ENCODE measurements at places on chromosomes 13 and 19.
A peak's percentile ranks its signal among the peaks of the same experiment; 100 is the strongest.

GRCh38 chr13:87792878-87793277 is 121.7 kb downstream of the SLITRK5 start:
- DNase-seq = no peak

GRCh38 chr19:11269408-11269807 is 7.1 kb upstream of the DOCK6 start:
- no peak for DNase-seq

DNA sequence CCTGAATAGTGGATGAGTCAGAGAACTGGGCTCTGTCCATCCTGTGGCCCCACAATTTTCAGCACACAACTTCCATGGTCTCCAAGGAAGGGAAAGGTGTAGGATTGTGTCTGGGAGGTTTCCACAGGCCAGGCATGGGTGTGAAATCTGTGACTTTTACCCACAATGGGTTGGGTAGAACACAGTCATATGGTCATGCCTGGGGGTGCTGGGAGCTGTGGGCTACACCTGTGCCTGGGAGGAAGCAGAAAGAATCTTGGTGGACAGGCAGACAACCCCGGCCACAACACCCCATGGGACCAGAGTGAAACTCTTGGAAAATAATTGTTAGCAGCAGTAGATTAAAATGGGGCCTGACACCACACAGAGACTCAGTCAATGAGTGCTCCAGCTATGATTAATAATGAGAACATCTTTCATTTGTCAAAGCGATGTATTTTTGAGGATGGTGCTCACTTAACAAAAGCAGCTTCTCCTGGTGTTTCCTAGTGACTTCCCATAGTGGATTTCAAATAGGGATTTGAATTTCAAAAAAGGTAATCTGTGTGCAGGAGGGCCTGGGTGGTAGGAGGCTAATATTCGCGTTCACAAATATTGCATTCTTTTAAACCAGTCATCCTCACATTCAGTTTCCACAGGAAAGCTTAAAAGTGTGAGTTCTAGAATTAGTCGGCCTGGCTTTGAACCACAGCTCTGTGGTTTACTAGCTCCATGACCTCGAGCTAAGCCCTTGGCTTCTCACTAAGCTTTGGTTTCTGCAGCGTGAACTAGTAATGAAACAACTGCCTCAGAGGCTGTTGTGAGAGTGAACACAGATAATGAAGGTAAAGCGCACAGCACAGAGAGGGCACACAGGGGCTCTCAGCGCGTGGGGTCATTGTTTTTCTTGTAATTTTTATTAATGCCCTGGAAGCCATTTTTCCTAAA is 89.3 kb upstream of the UQCRFS1 start:
- no peak for DNase-seq

- no peak for DNase-seq
These were observed 638 bp downstream of the USPL1 start for GRCh38 chr13:30618186-30618929.

GRCh38 chr13:51620165-51620983 is 36.1 kb downstream of the WDFY2 start:
- DNase-seq = no peak

DNA sequence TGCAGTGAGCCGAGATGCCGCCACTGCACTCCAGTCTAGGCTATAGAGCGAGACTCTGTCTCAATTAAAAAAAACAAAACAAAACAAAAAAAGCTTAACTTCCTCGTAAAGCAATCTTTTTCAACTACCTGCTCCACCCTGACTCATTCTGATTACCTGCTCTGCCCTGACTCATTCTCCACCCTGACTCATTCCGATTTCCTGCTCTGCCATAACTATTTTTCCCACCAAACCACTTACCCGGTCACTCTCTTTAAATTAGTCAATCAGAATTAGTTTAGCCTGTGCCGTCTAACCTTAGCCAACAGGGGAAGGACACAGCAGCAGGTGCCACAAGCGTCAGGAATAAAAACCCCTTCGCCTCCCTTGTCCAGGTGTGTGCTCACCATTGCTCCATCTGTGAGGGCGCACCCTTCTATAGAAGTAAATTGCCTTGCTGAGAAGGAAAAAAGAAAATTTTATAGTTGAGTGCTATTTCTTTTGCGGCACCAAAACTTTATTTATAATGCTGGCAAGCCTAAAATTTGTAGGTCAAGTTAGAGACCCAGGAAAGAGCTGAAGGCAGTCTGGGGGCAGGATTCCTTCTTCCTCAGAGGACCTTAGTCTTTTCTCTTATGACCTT is 1.7 kb upstream of the IFT88 start:
- DNase-seq = no peak

DNA sequence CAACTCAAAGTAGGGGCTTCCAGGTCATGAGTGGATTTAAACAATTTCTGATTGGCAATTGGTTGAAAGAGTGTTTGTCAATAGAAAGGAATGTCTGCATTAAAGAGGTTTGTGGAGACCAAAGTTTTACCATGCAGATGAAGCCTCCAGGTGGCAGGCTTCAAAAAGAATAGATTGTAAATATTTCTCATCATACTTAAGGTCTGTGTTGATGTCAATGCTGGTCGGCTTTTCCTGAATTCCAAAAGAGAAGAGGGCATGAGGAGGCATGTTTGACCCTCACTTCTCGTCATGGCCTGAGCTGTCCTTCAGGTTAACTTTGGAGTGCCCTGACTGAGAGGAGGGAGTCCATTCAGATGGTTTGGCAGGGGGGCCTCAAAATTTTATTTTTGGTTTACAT is 125.4 kb upstream of the RFC3 start:
- no peak for DNase-seq

GRCh38 chr19:33667141-33667650 is 45.4 kb downstream of the CHST8 start:
- no peak for DNase-seq

GRCh38 chr19:7618771-7619510 is 10.4 kb downstream of the XAB2 start:
- no peak for DNase-seq

DNA sequence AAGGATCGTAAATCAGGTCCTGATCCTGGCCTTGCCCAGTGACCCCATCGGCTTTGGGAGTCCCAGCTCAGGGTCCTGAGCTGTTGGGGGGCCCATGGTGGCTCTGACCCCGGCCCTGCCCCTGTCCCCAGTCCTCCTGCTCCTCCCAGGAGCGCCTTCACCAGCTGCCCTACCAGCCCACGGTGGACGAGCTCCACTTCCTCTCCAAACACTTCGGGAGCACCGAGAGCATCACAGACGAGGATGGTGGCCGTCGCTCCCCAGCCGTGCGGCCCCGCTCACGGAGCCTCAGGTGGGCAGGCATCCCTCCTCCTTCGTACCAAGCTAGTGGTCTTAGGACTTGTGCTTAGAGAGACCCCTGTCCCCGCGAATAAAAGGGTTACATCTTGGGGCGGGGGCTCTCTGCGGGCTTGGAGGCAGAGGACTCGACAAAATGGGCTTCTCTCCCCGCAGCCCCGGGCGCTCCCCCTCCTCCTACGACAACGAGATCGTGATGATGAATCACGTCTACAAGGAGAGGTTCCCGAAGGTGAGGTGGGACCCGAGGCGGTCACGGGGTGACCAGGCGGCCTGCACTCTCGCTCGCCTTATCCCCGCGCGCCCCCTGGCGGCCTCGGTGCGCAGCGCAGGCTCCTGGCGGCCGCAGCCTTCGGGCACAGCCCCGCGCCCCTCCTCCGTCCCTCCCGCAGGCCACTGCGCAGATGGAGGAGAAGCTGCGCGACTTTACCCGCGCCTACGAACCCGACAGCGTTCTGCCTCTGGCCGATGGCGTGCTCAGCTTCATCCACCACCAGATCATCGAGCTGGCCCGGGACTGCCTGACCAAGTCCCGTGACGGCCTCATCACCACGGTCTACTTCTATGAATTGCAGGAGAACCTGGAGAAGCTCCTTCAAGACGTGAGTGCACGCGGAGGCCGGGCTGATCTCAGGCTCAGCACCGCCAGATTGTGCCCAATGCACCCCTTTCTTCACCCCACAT is 9.1 kb downstream of the MAST1 start:
- peak; percentile 49 for DNase-seq

- no peak for DNase-seq
These were observed 6.8 kb upstream of the SPART start for GRCh38 chr13:36353001-36353400.

DNA sequence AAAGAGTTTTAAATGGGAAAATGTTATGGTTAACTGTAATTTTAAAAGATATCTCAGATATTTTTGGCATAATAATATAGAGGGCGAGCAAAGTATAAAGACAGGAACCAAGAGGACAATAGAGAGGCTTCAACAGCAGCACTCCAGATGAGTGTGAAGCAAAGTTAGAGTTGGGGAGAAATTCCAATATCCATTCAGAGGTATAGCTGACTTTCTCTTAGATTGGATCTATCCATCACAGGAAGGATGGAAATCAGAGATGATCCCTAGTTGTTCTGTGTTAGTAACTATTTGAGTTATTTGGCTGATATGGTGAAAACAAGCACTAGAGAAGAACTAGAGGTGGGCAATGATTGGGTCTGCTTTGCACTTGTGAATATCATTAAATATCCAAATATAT is 786.0 kb upstream of the KLHL1 start:
- DNase-seq = no peak

- no peak for DNase-seq
These were observed 3.7 kb downstream of the TEX29 start for GRCh38 chr13:111323950-111324651.

DNA sequence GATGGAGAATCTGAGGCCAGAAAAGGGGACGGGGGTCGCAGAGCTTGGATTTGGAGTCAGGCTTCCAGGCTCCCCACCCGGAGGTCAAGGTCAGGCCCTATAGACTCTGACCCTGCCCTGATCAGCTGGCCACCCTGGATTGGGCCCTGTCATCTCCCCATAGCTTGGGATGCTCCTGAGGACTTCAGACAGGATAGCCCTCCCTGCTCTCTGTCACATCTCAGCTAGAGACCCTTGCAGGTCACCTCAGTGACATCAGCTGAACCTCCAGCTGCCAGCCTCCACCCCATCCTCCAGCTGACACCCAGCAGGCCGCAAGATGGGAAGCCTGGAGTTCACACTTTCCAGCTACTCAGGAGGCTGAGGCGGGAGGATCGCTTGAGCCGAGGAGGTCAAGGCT is 2.8 kb upstream of the TPM4 start:
- no peak for DNase-seq

- no peak for DNase-seq
These were observed 1.8 kb downstream of the ABHD13 start for GRCh38 chr13:108220041-108220440.

DNA sequence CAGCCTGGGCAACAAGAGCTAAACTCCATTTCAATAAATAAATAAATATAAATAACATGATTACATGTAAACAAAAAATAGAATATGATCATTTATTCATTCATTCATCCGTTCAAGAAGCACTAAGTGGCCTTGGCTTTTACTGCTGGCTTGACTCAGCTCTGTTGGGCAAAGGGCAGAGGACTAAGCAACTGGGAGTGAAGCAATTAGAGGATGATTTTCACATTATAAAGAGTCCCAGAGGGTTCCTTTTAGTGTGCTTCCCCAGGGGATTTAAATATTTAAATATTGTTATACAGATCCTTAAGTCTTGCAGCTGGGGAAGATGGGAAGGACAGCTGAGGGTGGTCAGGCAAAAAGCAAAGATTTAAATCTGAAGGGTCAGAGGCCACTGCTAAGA is 34.9 kb upstream of the FLT1 start:
- no peak for DNase-seq

DNA sequence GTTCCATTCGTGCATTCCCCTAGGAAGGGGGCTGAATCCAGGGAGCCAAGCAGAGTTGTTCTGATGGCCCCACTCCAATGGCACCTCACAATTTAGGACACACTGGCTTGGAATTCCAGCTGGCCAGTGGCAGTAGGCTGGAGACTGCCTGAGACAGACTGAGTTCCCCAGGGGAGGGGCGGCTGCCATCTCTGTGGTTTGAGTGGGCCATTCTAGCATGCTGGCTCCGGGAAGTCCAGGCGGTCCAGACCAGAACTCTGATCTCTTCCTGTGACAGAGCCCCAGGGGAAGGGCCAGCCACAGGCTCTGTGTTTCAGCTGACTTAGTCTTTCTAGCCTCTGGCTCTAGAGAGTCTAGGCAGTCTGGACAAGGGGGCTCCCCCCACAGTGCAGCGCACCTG is 29.5 kb upstream of the SLC7A1 start:
- DNase-seq = no peak

DNA sequence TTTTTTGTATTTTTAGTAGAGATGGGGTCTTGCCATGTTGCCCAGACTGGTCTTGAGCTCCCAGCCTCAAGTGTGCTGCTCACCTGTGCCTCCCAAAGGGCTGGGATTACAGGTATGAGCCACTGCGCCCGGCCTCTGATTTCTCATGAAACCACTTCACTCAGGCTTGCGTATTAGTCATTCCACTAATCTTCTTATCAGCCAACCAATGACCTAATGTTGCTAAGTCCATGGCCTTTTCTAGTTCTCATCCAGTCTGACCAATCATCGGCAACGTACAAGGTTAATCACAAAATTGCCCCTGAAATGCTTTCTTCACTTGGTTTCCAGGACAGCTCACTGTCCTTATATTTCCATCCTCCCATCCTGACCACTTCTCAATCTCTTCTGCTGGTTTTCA is 605.3 kb upstream of the SLC10A2 start:
- no peak for DNase-seq

- no peak for DNase-seq
These were observed 293.6 kb downstream of the DNAJC15 start for GRCh38 chr13:43316946-43317353.

DNA sequence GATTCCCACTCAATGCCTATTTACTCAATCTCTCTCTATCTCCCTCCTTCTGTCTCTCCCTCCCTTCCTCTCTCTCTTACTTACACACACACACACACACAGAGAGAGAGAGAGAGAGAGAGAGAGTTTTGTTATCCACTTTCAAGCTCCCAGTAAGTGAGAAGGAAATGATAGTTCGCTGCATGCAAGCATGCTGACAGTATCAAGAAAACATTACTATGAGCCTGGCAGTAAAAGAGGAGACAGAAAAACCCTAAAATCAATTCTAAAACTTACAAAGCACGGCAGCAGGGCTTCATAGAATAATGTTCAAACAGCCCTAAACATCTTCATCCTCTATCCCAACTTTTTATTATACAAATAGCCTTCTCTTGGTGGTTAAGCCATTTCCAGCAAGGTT is 171.9 kb downstream of the FOXO1 start:
- DNase-seq = no peak

DNA sequence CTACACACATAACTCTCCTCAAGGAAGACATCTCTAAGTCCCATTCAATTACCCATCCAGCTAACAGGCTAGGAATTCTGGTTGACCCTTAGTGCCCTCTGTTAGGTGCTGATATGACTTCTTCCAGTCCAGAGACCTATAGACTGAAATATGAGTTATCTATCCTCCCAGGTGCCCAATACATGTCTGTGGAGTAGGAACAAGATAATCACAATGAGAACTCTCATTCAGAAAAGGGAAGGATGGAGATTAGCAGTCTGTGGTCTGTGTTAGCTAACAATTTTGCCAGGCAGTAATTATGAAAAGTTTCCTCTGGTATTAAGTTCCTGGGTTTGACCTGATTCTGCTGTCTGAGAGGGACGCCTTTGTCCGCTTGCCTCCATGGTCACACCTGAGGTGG is 44.2 kb upstream of the SLAIN1 start:
- DNase-seq = no peak

All from CMK (cell line).